ENCODE measurements at places on chromosomes 5 and 9.

DNA sequence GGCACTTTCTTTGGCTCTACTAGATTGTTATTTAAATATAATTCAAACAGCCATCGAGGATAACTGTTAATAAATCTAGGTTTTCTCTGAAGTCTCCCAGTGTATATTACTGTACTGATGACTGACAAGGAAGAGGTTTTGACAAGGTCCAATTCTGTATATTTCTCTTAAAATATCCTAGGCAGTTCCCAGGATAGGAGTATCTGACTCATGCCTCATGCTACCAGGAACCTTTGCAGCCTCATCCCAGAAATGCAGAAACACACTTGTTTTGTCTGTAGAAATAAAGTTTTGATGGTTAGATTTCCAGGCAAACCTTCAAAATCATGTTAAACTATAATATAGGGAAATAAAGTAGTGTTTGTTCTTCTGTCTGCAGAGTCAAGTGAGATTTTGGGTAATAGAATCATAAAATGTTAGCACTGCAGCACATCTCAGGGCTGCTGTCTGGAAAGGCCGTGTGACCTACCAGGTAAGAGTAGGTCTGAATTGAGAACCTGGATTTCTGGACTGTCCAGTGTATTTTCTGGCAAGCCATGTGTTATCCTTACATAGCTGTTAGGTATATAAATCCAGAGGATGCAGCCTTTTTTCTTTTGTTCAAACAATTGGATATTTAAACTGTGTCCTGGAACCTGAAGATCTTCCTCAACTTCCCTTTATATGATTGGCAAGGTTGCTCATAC, 8.3 kb downstream of the UBE2D2 start:
- no peak for DNase-seq

DNA sequence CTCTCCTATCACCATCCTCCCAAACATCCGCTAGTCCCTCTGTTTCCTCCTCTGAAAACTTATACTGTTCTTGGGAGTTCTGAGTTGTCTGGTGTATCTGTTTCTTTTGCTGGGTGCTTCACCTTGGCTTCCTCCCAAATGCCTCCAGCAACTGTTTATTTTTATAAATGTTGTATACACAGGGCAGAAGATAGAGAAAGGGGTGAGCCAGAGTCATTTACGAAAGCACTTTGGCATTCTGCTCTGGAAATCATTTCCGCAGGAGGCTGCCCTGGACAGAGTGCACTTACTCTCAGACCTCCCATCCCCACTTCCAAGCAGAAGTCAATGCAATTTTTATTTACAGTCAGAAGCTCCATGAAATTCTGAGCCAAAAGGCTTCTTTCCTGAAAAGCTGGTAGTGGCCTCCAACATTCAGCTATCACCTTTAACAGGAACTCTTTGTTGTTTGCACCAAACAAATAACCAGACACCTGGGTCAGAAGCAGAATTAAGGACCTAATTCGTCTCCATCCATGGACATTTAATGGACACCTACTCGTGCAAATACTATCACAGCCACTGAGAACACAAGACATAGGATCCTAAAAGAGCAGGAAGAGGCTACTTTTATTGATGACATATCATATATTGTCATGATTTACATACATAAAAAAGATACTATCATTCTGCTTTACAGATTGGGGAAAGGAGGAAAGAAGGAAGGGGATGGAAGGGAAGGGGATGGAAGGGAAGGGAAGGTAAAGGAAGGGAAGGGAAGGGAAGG, 229.5 kb upstream of the PAPPA start:
- DNase-seq: no peak

GRCh38 chr5:113984928-113985327, 376.9 kb upstream of the KCNN2 start:
- DNase-seq: no peak

DNA sequence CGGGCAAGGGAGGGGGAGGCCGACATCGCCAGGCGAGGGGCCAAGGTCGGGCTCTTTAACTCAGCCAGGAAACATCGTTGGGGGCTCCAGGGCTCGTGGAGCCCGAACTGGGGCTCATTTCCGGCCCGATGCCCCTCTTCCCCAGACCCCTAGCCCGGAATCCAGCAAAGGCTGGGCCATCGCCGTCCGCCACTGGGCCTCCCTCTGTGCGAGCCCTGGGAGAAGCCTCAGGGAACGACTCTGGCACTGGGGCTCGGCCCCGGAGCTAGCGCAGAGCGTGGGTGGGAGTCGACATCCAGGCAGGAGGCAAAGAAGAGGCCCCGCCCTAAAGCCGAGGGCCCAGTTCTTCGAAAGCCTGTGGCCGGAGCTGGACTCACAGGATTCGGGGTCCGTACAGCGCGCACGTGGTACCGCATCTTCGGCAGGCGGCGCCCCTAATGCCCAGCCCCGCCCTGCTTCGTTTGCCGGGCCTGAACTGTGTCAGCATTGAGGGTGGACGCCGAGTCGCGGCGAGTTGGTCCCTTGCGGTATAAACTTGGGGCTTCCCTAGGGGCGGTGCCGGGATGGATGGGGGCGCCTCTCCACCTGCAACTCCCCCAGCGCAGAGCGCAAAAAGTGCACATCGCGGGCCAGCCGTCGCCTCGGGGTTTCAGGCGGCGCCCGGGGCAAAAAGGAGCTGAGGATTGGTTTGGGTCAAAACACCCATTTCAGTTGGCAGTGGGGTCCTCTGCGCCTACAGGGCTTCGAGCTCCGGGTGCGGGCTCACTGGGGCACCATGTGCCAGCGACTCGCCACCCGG, 3.6 kb upstream of the PAX5 start:
- DNase-seq: no peak

GRCh38 chr9:98775831-98776441, 20.4 kb downstream of the ANKS6 start:
- DNase-seq: peak; percentile 88

DNA sequence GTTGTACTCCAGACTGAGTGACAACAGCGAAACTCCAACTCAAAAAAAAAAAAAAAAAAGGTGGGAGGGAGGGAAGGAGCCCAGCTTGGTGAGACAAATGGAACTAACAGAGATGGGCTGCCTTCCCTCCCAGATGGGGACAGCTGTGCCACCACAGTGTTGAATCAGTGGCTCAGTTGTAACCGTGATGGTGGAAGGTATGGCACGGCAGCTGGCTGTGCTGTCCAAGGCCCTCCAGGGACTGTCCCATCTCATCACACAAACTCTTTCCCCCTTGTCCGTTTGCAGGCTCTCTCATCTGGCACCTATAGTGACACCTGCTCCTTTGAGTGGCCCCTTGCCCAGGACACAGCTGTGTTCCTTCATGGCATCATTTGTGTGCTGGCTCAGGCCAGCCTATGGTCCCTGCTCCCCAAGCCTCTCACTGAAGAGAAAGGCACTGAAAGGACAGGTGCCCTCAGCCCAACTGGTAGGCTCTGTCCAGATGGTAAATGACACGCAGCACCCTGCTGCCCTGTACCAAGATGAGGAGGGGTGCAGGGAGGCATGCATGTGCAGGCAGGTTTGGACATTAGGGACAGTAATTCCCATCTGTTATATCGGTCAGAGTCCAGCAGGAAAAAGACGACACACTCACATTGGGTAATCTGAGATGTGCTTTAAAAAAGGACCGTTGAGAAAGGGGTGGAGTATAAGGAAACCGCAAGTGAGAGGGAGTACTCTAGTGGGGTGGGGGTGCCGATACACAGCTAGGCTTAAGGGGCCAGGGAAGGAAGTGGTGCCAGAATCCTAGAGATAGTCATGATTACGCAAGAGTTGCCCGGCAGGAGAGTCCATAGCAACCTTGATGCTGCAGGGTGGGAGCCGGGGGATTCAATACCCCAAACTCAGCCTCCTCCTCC, 4.3 kb downstream of the SMIM33 start:
- peak; percentile 98 for DNase-seq

DNA sequence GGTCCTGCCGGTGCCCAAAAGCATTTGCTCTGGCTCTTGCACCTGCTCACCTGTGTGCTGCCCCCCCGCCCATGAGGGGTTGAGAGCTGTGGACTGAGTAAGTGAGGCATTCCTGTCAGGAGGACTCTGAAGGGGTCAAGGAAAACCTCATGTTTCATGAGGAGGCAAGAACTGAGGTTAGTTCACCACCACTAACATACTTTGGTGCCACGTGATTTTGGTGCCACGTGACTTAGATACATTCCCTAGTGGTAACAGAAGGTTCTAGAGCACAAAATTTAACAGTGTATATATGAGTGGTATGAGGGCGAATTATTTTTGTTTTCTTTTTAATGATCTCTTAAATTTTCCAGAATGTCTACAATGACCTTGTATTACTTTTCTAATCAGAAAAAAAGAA, 6.3 kb upstream of the IL12B start:
- DNase-seq: no peak

GRCh38 chr5:38420246-38420645, 136.2 kb downstream of the LIFR start:
- no peak for DNase-seq

Data from hematopoietic multipotent progenitor cell treated with erythropoietin and hydrocortisone succinate and interleukin-3 and kit ligand, for 4 days (in vitro differentiated cells).